Tibial artery (tissue), 4 donors: ENCODE measurements at places on chromosomes 12 and 14.

DNA sequence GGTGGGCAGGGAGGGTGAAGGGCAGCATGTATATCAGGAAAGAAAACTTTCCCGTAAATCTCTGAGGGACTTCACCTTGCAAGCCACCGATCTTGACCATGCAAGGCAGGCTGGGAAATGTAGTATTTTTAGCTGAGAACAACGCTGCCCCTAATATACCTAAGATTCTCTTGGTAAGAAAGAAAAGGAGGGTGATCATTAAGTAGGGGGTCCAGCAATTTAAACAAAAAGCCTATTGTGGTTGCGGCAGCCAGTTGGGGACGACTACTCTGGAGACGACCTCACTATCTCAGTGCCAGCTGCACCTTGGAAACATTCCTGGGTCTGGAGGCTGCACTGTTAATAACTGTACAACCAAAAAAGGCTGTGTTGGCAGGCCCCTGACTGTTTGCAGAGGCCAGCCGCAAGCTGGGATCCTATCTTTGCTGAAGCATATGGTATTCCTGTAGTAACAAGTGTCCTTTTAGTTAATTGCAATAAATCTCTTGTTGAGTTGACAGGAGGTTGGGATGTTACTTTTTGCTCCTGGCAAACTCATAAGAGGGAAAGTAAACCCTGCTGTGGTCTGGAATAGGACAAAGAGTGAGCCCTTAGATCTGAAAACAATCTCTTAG lies 6.4 kb downstream of the APOLD1 start:
- DNase-seq = no peak

GRCh38 chr14:61122862-61123261 lies 141.8 kb downstream of the SLC38A6 start:
- DNase-seq = no peak

DNA sequence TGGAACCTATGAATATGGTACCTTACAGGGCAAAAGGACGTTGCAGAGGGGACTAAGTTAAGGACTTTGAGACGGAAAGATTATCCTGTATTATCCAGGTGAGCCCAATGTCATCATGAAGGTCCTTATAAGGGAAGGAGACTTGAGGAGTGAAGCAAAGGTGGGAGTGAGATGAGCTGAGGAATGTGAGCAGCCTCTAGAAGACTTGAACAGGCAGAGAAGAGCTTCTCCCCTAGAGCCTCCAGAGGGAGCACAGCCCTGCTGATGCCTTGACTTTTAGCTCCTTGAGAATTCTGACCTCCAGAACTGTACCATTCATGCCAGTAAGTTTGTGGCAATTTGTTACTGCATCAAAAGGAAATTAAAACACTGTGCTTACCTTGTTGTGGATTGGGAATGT lies 41.8 kb upstream of the DCD start:
- DNase-seq = no peak

- peak; percentile 84 for DNase-seq
Measured at GRCh38 chr14:105093431-105094192, 28.4 kb upstream of the GPR132 start.

DNA sequence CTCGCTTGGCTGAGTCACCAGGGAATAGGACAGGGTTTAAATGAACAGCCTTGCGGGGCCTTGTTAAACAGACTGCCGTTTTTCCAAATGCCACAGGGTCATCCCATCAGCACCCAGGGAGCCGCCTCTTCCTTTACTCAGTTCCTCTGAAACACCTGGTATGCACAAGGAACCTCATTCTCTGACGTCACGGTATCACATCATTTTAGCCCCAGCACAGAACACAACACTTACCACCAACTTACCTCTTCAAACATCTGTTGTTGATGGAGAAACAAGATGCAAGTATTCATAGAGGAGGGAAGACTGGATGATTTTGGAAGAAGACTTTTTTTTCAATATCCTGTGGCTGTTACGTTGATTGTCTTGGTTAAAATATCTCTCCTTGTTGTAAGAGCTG lies 535.3 kb upstream of the TMEM132C start:
- no peak for DNase-seq
